ENCODE measurements at places on chromosomes 13 and 19.

GRCh38 chr13:54183166-54183565 lies 1154.6 kb downstream of the OLFM4 start:
- DNase-seq = no peak

GRCh38 chr13:113536461-113537110 lies 46.1 kb upstream of the DCUN1D2 start:
- no peak for DNase-seq

DNA sequence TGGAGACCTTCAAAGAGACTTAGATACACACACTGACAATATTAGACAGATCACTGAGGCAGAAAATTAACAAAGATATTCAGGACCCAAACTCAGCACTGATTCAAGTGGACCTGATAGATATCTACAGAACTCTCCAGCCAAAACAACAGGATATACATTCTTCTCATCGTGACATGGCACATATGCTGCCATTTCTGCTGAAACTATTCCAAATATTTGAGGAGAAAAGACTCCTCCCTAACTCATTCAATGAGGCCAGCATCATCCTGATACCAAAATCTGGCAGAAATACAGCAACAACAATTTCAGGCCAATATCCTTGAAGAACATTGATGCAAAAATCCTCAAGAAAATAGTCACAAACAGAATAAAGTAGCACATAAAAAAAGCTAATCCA lies 53.3 kb downstream of the TRPC4 start:
- DNase-seq = no peak

GRCh38 chr13:47555235-47555634 lies 445.8 kb downstream of the SUCLA2 start:
- no peak for DNase-seq

DNA sequence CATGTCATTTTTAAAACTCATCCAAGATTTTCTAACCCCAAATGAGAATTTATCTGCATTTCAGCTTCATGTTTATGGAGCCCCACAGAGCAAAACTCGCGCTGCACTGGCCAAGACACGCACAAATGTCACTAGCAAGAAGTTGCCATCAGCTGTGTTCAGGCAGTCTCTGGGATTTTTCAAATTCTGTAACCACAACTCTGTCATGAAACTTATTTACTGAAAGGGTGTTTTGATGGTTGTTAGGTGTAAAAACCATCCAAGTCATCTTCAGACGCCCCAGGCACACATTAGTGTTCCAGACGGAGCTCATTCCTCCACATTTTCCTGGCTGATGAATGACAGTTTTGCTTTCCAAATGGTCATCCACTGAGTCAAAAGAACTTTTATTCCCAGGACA lies 63.4 kb downstream of the SLC7A1 start:
- no peak for DNase-seq

DNA sequence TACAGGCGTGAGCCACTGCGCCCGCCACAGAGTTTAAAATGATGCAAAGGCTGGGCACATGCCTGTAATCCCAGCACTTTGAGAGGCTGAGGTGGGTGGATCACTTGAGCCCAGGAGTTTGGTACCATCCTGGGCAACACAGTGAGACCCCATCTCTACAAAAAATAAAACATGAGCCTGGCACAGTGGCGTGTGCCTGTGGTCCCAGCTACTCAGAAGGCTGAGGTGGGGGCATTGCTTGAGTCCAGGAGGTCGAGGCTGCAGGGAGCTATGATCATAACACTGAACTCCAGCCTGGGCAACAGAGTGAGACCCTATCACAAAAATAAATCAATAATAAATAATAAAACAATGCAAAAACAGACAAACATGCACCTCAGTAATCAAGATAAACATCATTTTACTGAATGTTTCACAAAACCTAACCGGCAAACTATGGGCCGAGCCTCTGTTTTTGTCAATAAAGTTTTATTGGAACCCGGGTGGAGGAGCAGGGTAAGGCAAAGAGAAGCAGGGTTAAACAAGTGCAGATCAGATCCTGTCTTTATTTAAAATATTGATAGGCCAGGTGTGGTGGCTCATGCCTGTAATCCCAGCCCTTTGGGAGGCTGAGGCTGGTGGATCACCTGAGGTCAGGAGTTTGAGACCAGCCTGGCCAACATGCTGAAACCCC lies 2.0 kb upstream of the PEAK3 start:
- DNase-seq = no peak

GRCh38 chr19:6564393-6564792 lies 26.6 kb downstream of the CD70 start:
- no peak for DNase-seq

- no peak for DNase-seq
Measured at GRCh38 chr13:93700115-93700514, 473.5 kb downstream of the GPC6 start.

DNA sequence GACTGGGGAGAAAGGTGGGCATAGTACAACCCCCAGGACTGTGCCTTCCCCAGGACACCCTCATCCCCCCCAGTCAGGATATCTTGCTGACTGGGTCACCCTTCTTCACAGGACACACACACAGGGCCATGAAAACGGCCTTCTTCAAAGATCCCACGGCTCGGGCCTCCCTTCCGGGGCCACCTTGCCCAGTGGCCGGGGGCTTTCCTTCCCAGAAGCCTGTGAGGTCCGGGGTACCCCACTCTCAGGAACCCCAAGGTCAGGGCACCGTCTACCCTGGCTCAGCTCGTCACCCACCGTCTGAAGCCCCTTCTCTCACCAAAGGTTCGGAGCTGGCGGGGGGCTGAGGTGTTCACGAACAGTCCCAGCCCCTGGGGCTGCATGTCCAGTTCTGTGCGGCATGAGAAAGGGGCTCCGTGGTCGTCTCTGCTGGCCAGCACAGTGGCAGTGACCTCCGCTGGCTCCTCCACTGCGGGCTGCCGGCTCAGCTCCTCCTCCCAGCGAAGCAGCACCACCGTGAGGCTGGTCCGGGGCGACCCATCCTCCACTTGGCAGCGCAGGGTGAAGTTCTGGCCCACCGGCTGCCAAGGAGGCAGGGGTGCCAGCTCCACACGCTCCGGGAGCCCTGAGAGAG lies 2.1 kb upstream of the RAVER1 start:
- no peak for DNase-seq

DNA sequence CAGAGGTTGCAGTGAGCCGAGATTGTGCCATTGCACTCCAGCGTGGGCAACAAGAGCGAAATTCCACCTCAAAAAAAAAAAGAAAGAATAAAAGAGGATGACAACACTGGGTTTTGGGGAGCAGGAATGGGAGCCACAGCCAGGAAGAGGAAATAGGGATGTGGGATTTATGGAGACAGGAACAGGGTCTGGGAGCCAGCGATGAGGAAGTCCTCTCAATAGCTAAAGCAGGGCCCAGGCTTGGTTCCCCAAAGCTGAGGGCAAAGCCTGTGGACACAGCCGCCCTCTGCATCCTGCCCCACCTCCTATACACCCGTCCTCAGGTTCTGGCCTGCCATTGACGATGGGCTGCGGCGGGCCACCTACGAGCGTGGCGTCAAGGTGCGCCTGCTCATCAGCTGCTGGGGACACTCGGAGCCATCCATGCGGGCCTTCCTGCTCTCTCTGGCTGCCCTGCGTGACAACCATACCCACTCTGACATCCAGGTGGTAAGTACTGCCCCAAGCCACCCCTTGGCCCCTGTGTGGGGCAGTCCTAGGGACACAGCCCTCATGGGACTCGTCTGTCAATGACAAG lies 13.6 kb downstream of the HIPK4 start:
- no peak for DNase-seq

DNA sequence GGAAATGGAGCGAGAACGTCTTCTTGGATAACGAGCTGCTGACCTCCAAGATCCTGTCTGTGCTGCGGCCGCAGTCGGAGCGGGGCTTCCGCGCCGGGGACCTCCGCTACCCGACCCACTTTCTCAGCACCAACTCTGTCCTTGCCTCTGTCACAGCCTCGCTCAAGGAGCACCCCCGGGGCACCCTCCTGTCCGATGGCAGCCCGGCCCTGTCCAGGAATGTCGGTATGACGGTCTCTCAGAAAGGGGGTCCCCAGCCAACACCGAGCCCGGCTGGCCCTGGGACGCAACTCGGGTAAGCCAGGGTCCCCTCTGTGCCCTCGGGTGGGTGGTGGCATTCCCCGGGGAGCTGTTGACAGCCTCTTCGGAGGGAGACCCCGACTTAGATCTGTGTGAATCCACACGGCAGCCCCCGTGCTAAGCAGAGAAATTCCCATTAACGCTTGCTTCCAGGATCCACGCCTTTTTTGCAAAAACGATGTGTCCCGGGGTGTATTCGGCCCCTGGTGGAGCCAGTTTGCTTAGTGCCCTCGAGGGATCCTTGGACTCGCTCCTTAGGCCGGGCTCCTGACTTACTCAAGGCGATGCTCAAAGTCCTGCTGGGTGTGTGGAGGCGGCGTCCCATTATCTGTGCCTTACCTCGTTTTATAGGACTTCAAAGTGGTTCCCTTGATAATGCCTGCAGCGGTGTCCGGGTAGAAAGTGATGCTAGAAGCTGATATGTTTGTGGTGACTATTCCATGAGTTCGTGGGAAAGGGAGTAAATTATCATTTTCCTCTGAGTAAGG lies 48.5 kb downstream of the PEX11G start:
- DNase-seq = no peak

DNA sequence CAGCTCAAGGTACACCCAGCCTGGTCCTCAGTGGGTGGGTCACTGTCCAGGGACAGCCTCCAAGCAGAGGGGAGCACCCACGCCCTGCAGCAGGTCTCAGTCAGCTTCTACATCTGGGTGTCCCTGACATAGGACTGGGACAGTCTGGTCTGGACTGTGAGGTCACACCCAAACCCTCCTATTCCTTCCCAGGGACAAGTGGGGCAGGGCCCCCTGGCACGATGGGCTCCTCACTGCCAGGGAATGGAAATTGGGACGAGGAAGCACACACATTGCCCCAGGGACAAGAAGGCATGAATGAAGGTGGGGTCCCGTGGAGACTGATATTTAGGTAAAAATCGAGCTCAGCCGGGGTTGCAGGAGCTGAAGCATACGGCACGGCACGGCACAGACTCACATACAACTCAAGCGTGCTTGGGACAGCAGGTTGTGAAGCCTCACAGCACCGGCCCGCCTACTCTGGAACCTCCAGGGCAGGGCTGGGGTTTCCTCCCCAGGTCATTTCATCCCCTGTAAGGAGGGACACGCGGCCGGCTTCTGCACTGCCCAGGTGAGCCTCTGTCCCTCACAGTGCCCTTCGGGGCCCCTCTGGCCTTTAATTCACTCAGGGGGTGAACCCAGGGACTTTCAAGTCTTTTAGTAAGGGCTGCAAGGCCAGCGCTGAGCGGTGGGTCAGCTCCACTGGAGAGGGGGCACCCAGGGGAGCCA lies 3.5 kb downstream of the PNMA8B start:
- DNase-seq = no peak

GRCh38 chr13:24243302-24243701 lies 66.1 kb upstream of the C1QTNF9 start:
- no peak for DNase-seq

DNA sequence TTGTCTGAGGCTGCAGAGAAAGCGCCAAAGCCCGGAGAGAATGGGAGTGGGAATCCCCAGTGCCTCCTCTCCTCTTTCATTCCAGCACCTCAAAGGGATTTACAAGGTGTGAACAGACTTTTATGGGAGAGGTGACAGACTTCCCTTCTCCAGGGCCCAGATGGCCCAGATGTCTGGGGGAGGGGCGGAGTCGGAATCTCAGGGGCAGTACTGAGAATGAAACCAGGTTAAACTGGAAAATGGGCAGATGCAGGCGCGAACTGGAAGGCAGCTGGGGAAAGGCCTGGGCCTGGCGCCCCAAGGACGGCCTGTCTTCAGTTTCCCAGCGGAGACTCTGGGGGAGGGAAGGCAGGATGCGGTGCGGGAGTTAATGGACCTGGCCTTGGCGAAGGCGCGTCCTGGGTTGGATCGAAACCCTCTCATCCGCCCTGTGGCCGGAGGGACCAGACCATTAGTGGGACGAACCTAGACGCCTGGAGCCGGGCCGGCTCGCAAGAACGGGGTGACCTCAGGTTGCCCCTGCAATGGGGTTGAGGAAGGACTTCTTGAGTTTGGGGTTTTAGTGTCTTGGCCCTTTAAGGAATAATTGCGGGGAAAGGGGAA lies 592 bp upstream of the TRIP10 start:
- DNase-seq = peak; percentile 11

DNA sequence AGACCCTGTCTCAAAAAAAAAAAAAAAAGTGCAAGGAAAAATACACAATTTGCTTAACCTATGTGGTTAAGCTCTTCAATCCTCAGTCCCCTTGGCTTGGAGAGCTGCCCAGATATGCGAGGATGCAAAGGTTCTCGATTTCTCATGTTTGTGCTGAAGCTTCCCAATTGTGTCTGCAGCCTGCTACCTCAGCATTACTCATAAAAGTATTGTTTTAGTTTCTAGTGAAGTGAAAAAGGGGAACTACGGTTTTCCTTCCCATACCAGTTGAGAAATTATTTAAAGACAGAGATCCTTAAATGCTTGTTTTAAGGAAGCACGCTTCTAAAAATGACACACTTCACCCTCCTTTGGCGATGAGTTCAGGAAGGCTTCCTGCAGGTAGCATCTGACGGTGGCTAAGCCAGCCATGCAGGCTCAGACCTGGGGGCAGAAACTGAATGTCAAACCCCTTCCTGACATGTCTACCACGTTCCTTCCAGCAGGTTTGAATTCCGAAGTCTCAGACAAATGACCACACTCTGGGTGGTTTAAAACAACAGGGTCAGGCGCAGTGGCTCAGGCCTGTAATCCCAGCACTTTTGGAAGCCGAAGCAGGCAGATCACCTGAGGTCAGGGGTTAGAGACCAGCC lies 47.9 kb downstream of the RUBCNL start:
- DNase-seq = no peak

GRCh38 chr19:57319869-57320179 lies 448 bp upstream of the ZNF543 start:
- DNase-seq = no peak

DNA sequence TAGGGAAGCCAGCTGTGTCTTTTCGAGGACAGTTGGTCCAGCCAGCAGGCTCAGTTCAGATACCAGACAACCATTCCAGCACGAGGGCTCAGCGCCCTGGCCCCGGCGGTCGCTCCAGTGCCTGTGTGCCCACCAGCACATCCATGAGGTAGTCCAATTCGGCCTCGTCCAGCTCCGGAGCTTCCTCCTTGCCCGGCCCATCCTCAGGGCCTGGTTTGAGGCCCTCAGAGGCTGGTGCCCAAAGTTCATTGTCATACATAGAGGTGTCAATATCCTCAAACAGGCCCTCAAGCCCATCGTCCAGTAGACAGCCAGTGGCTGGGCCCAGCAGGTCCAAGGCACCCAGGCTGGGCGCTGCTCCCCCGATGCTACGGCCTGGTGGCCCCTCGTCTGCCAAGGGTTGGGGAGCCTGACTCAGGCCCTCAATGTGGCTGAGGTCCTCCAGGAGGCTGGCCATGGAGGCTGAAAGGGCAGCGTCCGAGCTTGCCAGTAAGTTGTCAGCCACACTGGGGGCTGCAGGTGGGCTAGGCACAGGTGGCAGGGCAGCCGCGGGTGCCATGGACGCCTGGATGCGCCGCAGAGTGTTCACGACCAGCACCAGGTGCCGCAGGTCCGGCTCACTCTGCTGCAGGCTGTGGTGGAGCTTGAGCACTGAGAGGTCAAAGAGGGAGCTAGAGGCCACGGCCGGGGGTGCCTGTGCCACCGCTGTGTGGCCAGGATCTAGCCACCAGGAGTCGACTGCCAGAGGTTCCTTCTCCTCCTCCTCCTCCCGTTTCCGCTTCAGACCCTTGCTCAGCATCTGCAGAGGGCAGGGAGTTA lies 2.8 kb downstream of the SERTAD1 start:
- no peak for DNase-seq

GRCh38 chr19:38596057-38596981 lies 21.4 kb downstream of the MAP4K1 start:
- no peak for DNase-seq

GRCh38 chr13:33723365-33723764 lies 94.6 kb upstream of the RFC3 start:
- DNase-seq = no peak

Measured in activated CD8-positive, alpha-beta memory T cell treated with anti-CD3 and anti-CD28 coated beads for 1 hour (primary cell).